Cardiac septum (tissue), 1 donor: ENCODE measurements at places on chromosomes 16 and 17.

DNA sequence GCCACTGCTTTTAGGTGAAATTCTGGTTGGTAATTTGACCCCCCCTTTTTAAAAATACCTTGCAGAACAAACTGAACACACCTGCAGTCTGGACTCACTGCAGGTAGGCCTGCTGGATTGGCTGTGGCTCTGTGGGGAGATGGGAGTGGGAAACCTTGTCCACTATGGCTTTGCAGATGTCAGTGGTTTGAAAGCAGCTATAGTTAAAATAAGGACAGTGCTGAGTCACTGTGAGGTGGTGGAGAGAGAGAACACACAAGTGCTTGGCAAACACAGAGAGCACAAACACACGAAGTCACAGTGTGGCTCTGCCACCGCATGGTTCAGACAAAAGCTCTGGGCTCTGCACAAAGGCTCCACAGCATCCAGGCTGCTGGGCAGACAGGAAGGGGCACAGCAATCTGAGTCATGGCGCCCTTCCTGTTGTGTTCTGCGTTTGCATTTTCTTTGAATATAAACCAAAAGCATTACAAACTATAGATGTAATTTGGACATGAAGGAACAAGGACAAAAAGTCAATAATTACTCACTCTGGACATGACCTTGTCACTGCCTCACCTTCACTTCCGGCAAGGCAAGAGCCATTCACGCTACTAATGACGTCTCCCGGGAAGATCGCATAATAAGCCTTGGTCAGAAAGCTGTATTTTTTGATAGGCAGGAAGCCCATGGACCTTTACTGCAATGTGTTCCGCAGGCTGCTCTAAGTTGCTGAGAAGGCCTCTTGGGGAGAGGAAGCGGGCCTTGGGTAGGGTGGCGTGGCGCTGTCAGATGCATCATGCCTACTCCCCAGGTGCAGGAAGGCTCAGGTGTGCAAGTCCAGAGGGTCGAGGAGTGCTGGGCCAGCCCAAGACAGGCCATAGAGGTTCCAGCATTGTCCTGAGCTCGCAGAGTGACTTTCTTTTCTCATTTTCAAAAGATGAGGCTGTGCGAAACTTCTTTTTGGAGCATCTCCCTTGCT is 60.1 kb upstream of the MED9 start:
- DNase-seq: peak; percentile 74

DNA sequence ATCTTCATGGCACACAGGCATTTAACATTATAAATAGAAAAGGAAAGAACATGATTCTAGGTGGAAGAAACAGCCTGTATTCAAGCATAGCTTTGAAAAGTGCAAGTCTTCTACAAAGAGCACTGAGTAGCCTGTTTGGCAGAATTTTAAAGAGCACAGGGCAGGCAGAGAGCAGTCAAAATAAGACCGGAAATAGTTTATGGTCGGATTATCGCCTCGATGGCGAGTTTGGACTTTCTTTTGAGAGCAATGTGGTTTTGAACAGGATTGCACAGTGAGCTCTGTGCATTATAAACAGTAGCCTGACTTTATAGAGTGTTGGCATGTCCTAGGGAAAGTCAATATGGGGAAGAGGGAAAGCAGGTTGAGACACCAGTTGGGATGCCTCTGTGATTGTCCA is 6.2 kb upstream of the TMEM100 start:
- DNase-seq: no peak

DNA sequence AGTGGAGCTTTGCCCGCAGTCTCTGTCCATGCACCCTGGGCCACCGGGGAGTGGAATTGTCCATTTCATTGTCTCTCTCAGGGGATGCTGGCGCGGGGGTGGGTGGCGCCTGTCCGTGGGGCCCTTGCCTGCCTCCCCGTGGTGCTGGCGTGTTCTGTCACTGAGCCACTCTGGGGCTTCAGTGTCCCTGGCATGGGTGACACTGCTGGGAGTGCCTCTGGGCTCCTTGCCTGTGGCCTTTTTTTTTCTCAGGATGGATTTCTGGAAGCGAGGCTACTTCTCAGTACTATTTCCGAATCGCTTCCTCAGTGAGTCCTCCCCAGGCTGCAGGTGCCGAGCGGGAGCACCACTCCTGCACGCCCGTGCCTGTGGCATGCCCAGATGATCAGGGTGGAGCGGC is 55.0 kb downstream of the PDPK1 start:
- DNase-seq: no peak

- no peak for DNase-seq
These were observed 14.1 kb downstream of the NXN start for GRCh38 chr17:965311-965989.
